ENCODE measurements at places on chromosomes 5 and 9.

- DNase-seq = no peak
These were observed 692.4 kb upstream of the DMAC1 start for GRCh38 chr9:8492024-8492423.

GRCh38 chr5:96876292-96876850, at the start of gene ERAP2:
ERAP2 (plus strand) TSS chr5:96876500; CDS start chr5:96879686, 3,186 bp downstream.
- DNase-seq = peak; percentile 22

GRCh38 chr5:151234476-151235238, 10.8 kb upstream of the CCDC69 start:
- DNase-seq = peak; percentile 30

- no peak for DNase-seq
These were observed 142.8 kb downstream of the MAST4 start for GRCh38 chr5:66739021-66739420.

DNA sequence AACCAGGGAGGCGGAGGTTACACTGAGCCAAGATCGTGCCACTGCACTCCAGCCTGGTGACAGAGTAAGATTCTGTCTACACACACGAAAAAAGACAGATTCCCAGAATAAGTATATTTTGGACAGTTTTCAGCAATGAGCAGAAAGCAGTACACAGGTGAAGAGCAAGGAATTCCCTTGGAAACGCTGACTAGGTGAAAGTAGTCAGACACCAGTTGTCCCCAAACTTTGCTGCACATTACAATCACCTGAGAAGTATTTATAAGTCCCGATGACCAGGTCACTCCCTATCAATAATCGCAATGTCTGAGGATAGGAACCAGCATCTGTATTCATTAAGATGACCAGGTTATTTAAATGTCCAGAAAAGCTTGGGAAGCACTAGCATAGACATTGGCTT, 78.3 kb downstream of the CPLANE1 start:
- no peak for DNase-seq

DNA sequence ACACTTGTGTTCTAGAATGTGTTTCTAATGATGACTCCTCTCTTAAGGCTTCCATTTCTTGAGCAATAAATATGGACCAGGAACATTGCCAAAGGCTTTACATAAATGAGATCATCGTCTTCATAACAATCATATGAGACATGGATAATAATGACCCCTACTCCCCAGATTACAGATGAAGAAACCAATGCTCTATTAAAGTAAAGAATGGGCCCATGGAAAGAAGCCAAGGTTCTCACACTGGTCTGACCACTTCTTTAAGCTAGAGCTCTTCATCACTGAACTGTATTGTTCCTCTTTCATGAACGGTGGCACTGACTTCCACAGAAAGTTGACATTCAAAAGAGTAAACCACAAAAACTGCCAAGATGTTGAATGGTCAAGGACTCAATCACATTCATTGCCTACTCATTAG, 65.3 kb downstream of the MARCHF3 start:
- peak; percentile 38 for DNase-seq

- no peak for DNase-seq
These were observed 58.8 kb upstream of the TMEM171 start for GRCh38 chr5:73061593-73061992.

- no peak for DNase-seq
These were observed 35.6 kb downstream of the ROR2 start for GRCh38 chr9:91914404-91914803.

- DNase-seq = no peak
These were observed 68.8 kb upstream of the DAB2IP start for GRCh38 chr9:121582641-121583040.

DNA sequence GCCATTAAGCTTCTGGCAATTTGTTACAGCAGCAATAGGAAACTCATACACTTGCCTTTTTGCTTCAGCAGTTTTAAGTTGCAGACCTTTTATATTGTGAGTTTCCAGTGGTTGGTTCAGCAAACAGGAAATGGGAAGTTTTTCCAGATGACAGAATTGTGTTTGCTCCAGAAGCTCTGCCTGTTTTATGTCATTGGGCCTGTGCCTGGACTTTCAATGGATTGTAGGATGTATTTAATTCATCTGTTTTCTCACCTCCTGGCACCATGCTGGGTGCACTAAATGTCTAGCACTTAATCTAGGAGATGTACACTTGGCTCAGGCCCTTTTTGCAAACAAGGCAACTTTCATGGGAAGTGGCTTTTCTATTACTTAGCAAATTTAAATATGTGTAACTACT, 100.4 kb upstream of the CLINT1 start:
- DNase-seq = no peak

DNA sequence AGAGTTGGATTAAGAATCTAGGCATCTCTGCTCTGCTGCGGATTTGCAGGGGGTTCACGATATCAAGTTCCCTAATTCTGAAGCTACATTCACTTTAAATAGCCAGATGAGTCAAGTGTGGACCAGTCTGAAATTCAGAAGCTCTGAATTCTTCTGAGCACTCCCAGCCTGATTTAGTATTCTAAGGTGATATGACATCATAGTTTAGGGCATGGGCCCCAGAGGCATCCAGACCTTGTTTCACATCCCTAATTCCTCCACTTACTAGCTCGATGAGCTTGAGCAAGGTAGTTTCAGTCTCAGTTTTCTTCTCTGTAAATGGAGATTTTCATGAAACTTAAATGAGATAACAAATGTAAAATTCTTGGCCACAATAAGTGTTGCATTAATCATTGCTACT, 65.2 kb downstream of the TMEM167A start:
- DNase-seq = no peak

GRCh38 chr9:134518004-134518606, 123.5 kb upstream of the COL5A1 start:
- no peak for DNase-seq

DNA sequence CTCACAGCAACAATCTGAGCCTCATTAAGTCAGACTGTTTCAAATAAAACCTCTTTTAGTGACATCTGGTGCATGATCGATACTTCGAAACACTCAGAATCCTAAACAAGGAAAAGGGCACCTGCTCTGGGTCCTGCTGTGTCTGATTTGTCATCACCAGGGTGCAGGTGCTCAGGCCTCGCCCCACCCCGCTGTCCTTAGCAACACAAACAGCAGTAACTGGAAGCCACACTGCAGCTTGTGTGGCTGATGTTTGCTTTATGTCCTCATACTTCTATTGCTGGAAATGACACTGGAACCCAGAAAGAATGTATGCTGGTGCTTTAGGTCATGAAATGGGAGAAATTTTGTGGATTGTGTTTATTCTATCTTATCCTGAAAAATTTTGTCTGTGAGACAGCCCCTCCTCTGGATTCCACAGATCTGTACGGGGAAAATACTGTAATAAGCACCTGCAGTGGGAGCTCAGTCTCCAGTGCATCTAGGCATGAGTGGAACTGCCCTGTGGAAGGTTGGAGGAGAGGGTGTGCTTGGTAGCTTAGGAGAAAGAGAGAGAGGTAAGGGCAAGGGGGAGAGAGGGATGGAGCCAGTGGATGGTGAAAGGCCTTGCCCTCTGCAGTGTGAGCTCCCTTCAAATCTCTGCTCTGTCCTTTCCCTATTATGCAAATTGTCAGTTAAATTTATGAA, 284.2 kb downstream of the SMARCA2 start:
- DNase-seq = peak; percentile 63

- DNase-seq = peak; percentile 32
These were observed 187.6 kb downstream of the CETN3 start for GRCh38 chr5:90221951-90222350.

DNA sequence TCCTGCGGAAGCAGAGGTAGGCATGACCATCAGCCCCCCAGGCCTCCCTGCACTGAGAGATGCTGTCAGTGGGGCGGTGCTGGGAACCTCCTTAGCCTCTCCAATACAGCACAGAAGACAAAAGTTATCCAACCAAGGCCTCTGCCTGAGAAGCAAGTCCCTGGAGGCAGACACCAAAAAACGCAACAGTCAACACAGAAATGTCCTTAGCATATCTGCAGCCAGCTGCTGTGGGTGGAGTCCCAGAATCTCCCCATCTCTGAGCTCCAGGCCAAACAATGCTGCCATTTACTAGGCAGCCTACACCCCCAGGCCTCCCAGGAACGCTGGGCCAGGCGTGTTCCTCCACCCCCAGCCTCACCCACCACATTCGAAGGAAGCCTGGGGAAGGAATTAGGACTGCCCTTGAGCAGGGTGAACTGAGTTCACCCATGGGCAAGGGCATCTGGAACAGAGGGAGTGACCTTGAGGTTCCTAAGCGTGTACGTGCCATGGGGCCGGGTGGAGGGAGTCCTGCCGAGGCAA, 43.7 kb downstream of the STK10 start:
- DNase-seq = peak; percentile 39

- DNase-seq = no peak
These were observed 25.3 kb upstream of the ADAMTS2 start for GRCh38 chr5:179370490-179371120.

- DNase-seq = peak; percentile 70
These were observed 552 bp downstream of the OTULINL start for GRCh38 chr5:14581891-14582796.

DNA sequence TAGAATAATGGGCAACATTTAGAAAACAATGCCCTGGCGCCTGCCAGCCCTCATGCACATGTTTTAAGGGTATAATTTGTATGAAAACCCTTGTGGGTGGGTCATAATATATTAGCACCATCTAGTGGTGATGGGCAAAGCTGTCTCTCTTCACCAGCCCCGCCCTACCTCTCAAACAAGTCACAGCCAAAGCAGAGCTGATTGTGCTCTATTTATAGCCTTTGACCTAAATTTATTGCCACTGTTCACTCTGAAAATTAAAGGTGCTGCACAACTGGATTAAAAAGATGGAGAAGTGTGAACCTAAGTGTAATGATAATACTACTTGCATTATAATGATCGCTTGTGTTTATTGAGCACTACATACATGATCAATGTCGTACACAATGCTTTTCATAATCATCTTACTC, 131.9 kb upstream of the ANKH start:
- peak; percentile 53 for DNase-seq

DNA sequence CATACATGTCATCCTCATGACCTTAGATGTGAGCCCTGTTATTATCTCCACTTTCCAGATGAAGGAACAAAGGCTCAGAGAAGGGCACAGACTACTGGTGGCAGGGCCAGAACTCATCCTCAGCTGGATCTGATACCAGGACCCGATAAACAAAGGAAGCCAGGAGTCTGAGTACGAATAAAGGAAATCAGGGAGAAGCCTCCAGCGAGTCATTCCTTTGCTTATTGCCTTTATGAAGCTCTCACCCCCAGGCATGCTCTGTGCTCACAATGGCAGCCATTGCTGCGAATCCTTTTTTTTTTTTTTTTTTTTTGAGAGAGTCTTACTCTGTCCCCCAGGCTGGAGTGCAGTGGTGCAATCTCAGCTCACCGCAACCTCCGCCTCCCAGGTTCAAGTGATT, 130.1 kb downstream of the GAPVD1 start:
- DNase-seq = no peak

DNA sequence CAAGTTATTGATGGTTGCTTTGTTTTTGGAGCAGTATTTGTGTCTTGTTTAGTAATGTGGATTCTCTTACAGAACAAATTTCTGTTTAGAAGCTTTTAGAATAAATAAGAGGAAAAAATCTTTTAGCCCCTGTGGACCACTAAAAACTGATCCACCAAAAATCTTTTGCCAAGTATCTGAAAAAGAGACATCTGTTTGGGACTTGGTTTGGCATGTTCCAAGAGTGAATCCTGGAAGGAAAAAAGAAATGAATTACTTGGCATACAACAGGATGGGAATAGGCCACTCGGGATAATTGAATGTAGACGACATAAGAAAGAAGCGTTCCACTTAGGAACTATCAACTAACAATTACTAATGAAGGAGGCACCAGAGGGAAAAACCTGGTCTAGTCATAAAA, 1350.1 kb upstream of the C9orf72 start:
- no peak for DNase-seq

- DNase-seq = peak; percentile 17
These were observed 608 bp downstream of the ENTR1 start for GRCh38 chr9:136409557-136410455.

- no peak for DNase-seq
These were observed 152.1 kb upstream of the SLC24A2 start for GRCh38 chr9:19940811-19941535.

DNA sequence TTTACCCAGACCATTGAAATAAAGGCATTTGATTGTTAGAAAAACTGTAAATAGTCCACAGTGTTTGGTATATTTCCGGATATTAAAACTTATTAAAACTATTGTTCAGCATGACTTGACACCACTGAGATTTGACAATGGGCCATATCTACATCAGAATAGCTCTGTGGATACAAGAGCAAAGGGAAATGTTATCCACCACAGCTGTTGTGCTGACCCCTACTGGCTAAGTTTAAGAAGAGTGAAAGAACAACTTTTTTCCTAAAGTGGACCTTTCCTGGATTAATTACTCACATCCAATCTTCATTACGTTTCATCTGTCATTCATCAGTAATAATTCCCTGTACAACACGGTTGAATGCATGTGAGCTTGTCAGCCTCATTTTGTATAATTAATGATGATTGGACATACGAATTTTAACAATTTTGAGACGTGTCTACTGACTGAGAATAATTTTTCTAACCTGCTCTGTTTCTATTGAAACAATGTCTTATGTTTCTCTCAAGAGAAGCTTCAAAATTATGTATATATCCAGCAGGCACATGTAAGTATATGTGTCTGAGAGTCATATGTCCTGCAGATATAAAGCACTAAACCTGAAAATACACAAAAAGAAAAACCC, 1952.6 kb downstream of the MAT2B start:
- DNase-seq = peak; percentile 42

DNA sequence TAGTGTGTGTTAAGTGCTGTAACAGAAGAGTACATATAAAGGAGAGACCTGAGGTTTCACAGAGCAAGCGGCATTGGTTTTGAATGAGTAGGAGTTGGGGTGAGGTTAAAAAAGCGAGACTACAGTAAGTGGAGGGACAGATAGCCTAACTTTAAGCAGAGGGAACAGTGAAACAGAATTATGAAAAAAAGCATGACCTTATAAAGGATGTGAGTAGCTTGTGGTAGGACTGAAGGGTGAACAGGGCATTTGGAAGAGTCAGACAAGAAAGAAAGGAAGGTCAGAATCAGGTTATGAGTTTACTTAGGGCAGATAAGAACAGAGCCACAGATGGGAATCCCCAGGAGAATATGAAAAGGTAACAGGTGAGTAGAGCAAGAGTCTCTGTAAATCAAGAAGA, 22.5 kb downstream of the MSANTD3 start:
- DNase-seq = no peak

DNA sequence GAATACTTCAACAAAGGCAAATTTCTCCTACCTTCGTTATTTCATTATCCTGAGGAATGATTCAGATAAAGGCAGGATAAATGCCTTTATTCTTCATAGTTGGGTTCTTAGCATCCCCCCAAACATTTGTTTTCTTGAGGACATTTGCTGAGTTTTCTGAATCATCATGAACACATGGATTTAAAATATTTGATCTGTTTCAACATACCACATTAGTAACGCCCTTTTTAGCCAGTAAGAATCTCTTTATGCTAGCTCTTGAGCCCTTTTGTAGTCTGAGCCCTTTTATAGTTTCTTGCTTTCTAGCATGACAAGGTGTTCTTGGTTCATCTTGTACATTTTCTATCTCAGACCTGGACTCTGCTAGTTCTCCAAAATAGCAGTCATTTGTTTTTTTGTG, 27.9 kb downstream of the SKIC3 start:
- DNase-seq = no peak

- no peak for DNase-seq
These were observed 27.1 kb downstream of the LAMC3 start for GRCh38 chr9:131036071-131036470.

GRCh38 chr5:151899399-151899798, 25.3 kb downstream of the GLRA1 start:
- no peak for DNase-seq

- no peak for DNase-seq
These were observed 10.9 kb downstream of the EXOC3 start for GRCh38 chr5:453725-454481.

GRCh38 chr5:62649476-62650113, 71.0 kb downstream of the LRRC70 start:
- no peak for DNase-seq

Data from Calu3 (cell line).